NCI-H2081 (cell line): ENCODE measurements at places on chromosomes 2 and 18.

GRCh38 chr2:63740943-63741342 is 100.8 kb upstream of the UGP2 start:
- no peak for DNase-seq

- no peak for DNase-seq
Measured at GRCh38 chr2:78925258-78925657, 100.2 kb upstream of the REG3G start.

GRCh38 chr2:33133454-33133952 is 186.8 kb downstream of the LTBP1 start:
- no peak for DNase-seq

GRCh38 chr2:240732184-240732583 is 40.5 kb downstream of the AQP12A start:
- no peak for DNase-seq

DNA sequence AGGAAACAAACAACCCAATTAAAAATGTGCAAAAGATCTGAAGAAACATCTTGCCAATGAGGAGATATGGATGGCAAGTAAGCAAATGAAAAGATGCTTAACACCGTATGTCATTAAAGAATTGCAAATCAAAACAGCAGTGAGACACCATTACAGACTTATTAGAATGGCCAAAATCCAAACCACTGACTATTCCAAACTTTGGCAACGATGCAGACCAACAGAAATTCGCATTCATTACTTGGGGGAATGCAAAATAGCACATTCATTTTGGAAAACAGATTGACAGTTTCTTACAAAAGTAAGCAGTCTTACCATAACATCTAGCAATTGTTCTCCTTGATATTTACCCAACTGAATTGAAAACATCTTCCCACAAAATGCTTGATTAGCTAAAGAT is 1118.7 kb downstream of the SUCLG1 start:
- DNase-seq, result no peak

GRCh38 chr2:159558479-159558878 is 57.9 kb downstream of the BAZ2B start:
- no peak for DNase-seq

DNA sequence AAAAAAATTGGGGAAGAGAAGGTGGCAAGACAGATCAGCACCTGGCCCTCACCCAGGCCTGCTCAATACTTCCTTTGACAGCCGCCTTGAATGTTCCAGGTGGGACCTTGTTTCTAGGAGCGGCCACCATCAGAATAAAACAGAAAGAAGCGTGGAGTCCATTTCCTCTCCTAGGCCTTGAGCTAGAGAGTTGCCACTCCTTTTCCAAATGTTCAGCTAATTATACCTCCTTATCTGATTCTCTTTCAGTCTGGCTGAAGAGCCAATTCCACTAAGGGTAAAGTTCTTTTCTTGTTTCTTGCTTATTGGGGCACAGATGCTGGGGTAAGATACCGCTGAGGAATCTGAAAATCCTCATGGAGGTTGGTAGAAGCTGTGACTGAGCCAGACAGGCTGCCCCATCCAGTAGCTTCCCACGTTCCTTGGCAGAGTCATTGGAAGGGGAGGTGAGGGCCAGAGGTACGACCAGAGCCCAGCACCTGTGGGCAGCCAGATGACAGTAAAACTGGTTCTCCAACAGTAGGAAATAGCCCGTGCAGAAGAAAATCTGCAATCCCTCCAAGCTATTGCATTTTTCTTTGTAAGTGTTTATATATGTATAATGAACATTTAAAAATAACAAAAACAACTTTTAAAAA is 51.5 kb downstream of the PLB1 start:
- no peak for DNase-seq

- DNase-seq, result no peak
Measured at GRCh38 chr2:189249171-189249570, 69.6 kb upstream of the COL5A2 start.

DNA sequence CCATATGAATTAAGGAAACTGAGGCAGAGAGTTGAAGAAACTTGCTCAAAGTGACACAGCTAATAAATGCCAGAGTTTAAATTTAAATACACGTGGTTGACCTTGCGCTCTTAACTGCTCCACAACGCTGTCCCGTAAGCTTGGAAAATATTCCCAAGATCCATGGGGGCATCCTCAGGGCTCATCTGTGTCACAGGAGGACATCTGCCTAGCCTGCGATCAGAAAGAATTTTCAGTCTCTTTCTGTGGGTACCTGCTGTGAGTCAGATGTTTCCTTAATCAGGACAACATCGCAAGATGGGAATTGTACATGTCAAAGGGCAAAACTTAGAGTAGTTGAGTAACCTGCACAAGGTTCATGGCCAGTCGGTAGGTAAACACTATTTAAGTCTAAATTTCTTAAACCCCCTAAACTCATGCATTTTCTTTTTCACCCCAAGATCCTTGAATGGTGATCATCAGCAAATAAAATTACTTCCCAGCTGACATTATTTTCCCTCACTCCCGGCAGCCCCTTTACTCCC is 1.4 kb downstream of the CMPK2 start:
- no peak for DNase-seq

GRCh38 chr2:127429291-127429690 is 11.1 kb downstream of the PROC start:
- DNase-seq, result no peak

DNA sequence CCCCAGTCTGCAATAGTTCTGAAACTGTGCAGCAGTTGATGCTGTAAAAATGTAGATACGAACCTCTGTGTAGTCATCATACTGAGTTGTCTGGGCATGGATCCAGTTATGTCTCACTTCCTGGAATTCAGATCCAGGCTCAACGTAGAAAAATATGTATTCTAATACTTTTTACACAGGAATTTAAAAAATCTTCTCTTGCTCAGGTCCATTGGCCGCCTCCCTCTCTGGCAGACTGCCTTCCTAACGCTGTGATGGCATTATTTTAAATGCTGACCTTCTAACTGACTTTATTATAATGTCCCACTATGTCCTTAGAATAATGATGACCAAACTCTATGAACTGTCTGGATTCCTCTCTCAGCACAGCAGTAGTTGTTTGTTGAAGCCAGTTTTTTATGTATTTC is 119.6 kb downstream of the FEZ2 start:
- no peak for DNase-seq

- no peak for DNase-seq
Measured at GRCh38 chr2:67674668-67675067, 277.5 kb downstream of the ETAA1 start.

GRCh38 chr2:1702186-1702565 is 42.1 kb downstream of the PXDN start:
- no peak for DNase-seq

- DNase-seq, result no peak
Measured at GRCh38 chr2:72627083-72627482, 198.8 kb downstream of the EXOC6B start.

- no peak for DNase-seq
Measured at GRCh38 chr2:107392241-107392704, 434.4 kb upstream of the RGPD4 start.

DNA sequence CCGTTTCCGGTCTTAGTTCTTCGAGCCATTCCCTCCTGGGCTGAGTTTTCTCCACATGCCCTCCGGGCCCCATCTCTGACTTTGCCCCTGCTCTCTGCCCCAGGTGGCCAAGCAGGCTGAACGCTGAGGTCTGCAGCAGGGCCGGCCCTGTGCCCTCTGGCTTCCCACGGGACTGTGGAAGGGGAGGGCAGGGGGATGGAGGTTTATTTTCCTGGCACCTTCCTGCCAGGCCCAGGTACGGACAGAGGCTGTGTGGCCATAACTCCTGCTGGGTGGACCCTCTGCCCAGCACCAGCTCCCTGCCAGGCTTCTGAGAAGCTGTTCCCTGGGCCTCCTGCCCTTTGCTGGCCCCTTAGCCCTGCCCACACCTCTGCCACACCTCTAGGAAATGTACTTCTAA is 164.0 kb downstream of the TFCP2L1 start:
- no peak for DNase-seq

- no peak for DNase-seq
Measured at GRCh38 chr18:80120932-80121331, 11.9 kb downstream of the ADNP2 start.

DNA sequence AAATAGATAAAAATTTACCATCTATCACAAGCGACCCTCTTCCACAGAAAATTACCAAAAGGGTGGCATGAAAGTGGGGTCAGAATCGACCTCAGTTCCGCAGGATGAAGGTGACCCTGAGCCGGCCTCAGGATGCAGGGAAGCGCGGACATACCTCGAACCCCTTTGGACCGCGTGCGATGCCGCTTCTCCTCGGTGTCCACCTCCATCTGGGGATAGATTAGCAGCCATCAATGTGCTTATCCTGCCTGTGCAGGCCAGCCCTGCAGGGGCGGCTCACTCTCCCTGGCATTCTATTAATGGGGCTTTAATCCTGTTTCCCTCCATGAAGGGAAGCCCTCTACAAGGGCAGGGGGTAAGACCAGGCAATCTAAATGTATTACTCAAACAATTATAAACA is 235.3 kb upstream of the PXDN start:
- DNase-seq, result no peak

DNA sequence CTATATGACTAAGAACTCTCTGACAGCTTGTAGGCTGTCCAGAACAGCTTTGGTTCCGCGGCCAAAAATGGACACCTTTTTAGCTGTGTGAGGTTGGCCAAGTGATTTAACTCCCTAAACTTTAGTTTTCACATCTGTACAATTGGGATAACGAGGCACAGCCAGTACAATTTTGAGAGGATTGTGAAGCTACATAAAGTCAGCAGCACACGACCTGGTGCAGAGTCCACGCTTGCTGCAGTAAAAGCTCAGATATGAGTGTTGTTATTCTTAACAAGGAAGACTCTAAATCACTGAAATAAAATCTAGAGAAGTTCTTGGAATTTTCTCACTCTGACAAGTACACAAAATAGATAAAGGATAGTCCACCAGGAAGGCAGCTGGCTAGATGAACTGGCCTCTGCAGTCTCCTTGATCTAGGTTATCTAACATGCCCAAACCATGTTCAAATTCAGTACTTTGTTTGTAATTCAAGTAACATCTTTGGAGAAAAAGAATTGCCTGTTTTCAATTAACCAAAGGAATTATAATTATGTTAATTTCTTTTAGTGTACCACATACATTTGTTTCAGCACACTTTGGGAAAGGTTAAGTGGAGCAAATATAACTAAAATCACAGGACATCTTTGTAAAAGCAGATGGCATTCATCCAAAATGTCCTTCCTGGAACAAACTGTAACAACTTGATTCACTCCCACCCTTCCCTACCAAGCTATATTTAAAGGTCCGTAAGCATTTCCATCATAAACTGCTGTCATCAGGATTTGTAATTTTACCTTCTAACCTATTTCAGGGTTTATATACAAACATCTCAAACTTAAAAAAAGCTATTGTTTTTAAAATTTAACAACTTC is 201.7 kb upstream of the STK17B start:
- DNase-seq, result no peak

DNA sequence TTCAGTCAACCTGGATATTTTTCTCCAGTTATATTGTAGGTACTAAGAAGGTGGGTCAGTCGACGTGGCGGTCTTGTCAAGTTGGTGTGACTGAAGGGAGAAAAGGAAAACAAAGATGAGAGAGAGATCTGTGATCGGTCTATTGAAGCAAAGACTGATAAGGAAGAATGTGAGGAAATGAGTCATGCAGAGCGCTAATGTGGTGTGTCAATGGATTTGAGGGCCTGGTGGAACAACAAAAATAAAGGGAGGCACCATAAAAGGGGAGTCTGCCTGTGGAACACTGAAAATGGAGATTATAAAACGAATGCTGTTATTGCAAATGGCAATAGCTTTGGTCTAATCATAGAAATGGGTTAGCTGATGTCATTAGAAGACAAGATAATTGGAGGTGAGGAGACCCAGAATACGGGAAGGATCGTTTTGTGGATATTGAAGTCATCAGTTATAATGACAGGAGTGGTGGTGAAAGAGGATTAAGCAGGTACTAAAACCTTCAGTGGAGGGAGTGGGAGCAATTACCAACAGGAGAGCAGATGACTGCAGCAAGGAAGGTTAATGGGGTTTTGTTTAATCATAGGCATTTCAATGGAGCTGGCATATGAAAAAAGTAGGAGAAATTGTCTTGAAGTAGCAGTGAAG is 599.1 kb upstream of the FSHR start:
- DNase-seq, result no peak

GRCh38 chr2:197641666-197642065 is 33.7 kb downstream of the RFTN2 start:
- no peak for DNase-seq

GRCh38 chr2:232229911-232230310 is 148.6 kb upstream of the ALPP start:
- no peak for DNase-seq

DNA sequence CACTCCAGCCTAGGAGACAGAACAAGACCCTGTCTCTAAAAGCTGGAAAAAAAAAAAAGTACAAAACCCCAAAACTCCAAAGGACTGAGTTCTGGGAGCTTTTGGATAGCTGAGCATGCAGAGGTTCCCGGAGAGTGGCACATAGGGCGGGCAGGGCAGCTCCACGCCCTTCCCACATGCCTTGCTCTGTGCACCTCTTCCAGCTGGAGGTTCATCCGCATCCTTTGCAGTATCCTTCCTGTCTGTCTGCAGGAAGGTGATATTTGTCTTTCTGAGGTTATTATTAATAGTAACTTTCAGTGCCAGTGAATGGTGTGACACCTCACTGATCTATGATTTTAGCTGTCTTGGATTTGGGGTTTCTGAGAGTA is 70.2 kb downstream of the INPP4A start:
- DNase-seq, result no peak

- peak; percentile 57 for DNase-seq
Measured at GRCh38 chr2:28413152-28413898, 20.7 kb downstream of the FOSL2 start.

DNA sequence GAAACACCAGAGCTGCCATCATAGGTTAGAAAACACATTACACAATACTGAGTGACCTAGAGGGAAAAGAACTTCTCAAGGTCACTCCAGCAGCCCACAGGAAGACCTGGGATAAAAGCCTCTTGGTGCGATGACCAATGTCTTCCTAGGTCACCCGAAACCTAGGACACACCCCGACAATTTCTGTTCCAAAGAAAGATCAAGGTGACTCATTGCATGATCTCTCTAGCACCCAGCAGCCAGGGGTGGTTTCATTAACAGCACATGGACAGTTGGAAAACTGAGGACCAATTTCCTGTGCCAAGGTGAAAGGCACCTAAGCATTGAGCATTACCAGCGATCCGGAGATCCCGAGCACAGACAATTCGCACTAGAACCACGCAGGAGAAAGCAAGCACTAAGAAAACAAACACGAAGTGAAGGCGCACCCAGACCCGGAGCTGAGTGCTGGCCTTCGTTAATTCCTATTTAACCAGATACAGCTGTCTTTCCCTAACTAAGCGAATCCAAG is 1.5 kb downstream of the CACNB4 start:
- no peak for DNase-seq

- DNase-seq, result no peak
Measured at GRCh38 chr2:1830936-1831619, 86.8 kb upstream of the PXDN start.

DNA sequence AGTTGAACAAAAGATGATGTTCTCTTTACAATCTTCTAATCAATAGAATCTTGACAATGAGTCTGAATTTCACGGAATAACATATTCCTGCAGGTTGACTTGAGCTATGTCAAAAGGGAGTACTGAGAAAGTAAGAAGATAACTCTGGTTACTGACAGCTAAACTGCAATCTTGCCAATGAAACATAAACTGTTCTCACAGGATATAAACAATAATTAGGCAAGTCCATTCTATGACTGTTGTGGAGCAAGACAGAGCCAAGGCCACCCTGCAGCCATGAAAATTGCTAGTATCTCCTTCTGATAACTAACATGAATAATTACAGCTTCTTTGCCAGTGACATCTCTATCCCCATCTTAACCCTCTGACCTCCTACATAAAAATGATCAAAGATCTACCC is 6.3 kb upstream of the RPRD1A start:
- no peak for DNase-seq
